NCI-H82 (cell line): ENCODE measurements at places on chromosomes 11 and 22.
A peak's percentile ranks its signal among the peaks of the same experiment; 100 is the strongest.

DNA sequence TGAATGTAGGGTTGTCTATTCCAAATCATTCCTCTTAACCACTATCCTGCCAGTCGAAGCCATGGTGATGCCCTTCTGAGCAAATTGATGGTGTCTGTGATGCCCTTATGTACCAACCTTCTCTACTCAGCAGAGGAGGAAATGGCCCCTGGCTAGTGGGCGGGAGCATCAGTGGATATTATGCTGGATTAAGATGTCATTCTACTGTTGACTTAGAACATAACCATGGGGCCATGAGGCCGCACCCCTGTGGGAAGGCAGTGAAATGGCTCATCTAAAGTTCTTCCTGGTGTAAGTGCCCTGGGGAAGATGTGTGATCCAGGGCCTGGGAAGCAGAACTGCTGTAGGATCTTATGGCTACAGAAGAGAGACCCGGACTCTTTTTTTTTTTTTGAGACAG is 20.7 kb upstream of the P2RY2 start:
- no peak for DNase-seq

- DNase-seq: peak; percentile 47
Measured at GRCh38 chr11:27646051-27646818, 54.0 kb downstream of the BDNF start.

- peak; percentile 31 for DNase-seq
Measured at GRCh38 chr11:44939673-44940395, 10.8 kb downstream of the TP53I11 start.

DNA sequence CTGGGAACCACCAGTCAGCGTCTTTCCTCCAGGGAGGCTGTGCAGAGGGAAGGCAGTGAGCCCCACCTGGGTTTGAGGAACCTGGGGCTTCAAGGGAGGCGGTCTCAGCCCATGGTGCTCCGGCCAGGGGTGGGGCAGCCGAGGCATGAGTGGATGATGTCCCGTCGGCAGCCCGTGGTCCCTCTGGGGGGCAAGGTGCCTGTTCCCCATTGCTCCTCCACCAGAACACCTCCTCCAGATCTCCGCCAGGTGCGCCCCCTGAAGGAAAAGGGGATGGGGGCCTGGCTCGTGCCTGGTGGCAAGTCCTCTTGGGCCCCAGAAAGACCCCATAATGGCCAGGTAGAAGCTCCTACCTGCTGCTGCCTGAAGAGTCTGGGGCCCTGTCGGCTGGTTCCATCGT is 94.1 kb downstream of the KCNQ1 start:
- no peak for DNase-seq

GRCh38 chr11:127445476-127445875 is 444.9 kb upstream of the KIRREL3 start:
- DNase-seq: no peak

DNA sequence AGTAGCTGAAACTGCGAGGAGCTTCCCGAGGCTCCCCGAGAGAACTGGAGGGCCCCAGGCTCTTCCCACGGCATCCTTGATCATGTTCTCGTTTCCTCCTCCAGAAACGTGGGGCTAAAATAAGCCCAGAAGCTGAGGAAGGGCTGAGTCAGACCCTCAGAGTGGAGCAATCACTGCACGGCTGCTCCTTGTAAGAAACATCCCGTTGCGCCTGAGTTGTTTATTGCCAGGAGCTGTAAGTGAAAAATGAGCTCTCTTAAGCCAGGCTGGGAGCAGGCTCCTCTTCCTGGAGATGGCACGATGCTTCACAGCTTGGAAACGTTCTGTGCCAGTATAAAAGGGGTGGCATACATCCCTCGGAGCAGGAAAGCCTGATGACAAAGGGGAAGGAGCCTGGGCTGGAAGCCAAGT is 47.3 kb upstream of the SYN3 start:
- DNase-seq: no peak

- no peak for DNase-seq
Measured at GRCh38 chr22:33542153-33542552, 378.1 kb downstream of the LARGE1 start.

DNA sequence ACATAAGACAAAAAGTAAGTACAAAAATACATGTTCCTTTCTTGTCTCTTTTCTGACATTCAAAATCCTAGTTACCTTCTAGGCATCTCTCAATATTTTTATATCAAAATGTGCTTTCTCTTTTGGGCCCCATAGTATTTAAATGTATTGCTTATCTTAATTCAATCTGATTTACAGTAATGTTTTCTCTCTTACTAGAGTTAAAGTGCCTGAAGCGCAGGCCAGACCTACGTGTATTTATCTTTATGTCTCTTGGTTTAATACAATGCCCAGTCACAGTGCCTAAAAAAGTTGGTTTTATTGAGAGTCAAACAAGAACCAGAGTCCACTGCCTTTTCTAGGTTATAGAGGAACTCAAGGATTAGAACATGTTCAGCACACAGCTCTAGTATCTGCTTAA is 64.3 kb downstream of the FANCF start:
- no peak for DNase-seq
